ENCODE measurements at places on chromosomes 6 and 20. TPM values are rescaled to one million over a fixed set of nuclear protein-coding genes. Genes with fewer than 3 reads are reported as not detected.

Gene SLC17A3
- not detected for total RNA-seq

Gene FLRT3
- total RNA-seq: 36.6 TPM

Gene FOXQ1
- 78.0 TPM for total RNA-seq

DNA sequence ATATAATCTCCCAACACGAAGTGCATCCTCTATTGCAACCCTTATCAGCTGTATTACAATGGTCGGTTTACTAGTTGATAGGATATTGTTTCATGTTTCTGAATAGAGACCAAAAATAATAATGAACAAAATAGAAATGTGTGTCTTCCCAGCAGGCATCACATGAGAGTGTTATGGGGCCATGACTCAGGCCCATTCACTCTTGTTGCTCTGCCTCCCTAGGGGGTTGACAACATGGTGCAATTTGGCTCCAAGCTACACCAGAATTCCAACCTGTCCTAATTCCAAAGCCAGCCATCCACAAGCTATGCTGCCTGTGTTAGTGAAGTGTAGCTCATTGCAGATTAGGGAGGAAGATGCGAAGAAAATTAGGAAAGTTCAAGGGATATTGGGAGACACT, 13.1 kb upstream of the SAYSD1 start:
- no peak for DNase-seq

- DNase-seq: no peak
Observed at GRCh38 chr6:7431313-7431673, 41.7 kb downstream of the RIOK1 start.

GRCh38 chr20:63896264-63897105, 1.6 kb downstream of the DNAJC5 start:
- DNase-seq: no peak

DNA sequence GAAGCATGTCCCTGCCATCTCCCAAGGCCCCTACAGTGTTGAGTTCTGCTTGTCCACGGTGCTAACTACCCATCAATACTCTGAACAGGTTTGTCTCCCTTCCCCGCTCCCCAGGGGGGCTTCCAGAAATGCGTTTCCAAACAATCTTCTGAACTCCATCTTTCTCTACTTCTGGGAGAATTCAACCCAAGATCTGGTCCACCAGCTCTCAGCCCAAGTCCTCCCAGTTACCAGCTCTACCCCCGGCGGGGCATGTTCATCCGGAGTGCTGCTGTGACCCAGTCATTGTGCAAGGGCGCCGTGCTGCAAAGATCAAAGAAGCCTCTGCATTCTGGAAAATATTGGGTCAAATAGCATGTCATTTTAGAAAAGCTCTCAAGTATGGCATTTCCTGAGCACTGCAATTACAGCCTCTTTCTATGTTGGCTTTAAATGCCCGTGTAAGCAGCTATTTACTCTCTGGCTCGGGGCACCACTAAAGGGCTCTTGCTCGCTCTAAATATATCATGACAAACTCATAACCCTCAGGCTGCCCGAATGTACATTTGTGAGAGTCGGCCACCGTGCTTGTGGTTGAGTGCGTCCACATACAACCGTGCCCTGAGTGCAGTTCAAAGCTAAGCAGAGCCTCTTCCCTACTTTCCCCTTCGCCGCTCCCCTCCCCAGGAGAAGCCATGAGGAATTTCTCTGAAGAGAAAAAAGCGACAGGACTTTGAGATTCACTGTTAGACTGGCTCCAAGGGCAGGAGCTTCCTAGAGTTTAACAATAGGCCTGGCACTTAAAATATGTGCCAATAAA, 71.6 kb downstream of the BANF2 start:
- no peak for DNase-seq

DNA sequence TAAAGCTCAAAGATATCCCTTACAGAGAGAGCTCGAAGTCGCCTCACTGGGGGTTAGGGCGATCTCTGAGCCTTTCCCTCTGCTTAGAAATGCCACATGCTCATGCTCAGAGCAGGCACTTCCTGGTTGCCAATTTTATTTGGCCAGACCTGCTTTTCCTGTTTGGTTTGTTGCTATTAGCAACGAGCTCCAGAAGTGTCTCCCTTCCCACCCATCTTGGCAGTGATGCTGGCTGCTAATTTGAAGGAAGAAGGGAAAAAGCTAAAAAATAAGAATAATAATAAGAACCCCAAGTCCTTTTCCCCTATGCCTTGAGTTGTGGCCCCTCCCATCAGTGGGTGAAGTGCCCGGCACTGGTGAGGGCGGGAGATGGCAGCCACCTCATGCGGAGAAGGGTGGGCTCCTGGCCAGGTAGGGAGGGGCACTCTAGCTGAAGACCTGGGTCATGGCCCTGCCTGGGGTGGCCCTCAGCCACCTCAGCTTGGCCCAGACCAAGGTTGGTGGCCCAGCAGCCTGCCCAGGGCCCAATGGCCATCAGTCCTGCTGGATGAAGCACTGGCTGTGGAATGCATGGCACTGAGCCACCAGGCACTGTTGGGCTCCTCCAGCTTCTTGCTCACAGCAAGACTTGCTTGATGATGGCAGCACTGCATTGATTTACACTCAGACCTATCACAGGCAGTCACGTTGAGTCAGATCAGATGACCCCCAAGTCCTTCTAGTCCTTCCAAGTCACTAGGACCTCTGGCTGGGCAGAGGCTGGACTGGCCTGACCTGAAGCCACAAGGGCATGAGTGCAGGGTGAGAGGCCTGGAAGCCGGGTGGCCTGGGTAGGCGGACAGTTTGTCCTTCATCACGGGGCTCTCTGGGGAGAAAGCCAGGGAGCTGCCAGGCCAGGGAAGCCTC, 79.0 kb downstream of the SYNJ2 start:
- DNase-seq: peak; percentile 89

DNA sequence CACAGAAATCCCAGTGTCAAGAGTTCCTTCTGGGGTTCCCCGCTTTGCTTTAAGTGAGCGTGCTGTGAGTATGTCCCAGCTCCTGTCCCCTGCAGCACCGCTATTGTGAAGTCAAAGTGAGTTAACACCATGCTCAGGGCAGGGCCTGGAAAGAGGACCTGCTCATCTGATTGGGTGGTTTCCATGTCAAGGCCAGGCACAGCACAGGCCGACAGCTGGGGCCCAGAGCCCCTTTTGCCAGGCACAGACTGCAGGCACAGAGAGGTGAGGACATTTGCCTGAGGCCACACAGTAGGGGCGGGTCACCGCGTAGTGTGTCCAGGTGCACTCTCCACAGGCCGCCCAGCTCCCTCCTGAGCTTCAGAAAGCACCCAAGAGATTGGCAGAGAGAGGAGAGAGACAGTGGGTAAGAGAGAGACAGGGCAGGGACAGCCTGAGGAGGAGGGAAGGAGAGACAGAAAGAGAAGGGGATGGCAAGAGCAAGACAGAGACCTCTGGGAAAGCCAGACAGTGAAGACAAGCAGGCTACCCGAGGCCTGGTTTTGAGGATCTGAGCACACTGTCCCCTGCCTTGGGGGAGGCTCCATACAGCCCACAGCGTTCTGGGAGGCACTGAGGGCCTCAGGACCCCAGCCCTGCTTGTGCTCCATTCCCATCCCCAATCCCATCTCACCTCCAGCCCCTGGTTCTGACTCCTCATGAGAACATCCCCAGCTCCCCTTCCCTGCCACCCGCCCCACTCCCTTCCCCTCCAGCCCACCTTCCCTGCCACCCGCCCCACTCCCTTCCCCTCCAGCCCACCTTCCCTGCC, 6.5 kb upstream of the BPIFB1 start:
- DNase-seq: no peak

DNA sequence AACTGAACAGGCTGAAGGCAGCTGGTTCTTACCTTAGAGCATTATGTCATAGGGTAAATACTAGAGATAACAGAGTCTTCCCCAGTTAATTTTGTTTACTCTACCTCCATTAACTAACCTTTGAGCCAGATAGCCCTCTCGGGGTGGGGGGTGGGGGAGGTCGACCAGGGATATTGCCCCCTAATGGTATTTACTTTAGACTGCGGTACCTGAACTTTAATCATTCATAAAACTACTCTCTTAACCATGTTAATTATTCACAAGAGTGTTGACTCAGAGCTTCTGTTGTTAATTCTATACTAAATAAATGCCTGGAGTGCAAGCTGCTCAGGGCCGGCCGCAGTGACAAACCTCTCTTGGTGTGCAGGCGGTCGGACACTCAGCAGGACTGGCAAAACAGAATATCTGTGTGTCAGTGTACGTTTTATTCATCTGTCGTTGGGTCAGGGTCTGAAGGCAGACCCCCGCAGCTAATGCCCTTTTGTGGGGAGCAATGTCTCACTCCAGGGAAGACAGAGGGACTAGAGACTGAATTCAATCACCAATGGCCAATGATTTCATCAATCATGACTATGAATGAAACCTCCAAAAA, 152.4 kb upstream of the COL21A1 start:
- no peak for DNase-seq

DNA sequence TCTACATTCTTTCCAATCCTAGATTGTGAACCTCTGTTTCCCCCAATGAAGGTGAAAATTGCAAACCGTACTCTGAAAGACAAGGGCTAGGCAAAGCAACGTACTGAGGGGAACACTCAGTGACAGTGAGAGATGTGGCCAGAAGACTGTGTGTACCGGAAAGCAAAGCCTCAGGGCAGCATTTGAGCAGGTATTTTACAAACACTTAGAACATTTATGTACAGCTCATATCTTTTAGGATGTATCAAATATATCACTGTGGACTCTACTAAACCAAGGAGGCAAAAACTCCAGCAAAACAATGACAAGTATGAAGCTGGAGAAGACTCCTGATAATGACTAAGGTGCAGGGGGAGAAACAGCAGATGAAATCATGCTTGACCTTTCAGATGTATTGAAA, 236.9 kb downstream of the FOXC1 start:
- DNase-seq: no peak

DNA sequence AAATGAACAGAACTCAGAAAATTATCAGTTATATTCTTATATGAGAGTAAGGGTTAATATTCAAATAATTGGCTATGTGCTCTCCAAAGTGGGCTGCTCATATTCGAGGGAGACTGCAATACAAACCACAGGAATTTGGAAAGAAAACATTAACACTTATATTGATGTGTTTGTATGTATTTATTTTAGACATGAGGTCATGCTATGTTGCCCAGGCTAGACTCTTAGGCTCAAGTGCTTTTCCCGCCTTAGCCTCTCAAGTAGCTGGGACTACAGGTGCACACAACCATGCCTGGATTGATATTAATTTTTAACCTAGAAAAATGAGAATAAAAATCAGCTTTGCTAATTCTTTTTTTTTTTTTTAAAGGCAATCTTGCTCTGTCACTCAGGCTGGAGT, 35.0 kb downstream of the BTBD9 start:
- DNase-seq: no peak

GRCh38 chr6:25302677-25303128, 23.5 kb downstream of the CARMIL1 start:
- no peak for DNase-seq

DNA sequence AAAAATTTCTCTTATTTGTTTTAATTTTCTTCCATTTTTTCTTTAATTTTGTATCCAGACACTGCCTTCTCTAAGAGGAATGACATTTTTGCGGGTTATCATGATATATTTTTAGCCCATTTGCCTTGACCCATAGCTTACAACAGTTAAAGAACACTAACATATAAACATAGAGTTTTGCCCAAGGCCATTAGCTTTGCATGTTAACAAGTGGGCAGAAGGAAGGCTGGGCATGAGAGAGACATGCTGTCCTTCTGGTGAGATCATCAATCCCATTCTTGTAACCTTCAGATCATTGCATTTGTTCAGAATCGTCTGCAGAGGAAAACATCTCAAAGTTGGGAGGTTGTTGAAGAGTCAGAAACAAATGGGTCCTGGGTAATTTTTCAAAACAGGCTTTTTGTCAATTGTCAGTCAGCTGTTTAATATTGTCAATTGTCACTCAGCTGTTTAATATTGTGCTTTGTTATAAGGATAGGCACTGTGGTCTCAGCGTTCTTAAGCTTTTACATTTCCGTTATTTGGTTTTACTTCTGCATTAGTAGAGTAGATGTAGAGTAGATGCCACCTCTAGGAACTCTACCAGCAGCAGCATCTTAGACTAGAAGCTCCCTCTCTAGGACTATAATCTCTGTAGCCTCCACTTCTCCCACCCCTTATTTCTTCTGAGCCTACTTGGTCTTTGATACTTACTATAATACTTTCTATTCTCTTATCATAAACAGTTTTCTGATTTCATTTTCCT, 243.1 kb downstream of the ESR1 start:
- no peak for DNase-seq

DNA sequence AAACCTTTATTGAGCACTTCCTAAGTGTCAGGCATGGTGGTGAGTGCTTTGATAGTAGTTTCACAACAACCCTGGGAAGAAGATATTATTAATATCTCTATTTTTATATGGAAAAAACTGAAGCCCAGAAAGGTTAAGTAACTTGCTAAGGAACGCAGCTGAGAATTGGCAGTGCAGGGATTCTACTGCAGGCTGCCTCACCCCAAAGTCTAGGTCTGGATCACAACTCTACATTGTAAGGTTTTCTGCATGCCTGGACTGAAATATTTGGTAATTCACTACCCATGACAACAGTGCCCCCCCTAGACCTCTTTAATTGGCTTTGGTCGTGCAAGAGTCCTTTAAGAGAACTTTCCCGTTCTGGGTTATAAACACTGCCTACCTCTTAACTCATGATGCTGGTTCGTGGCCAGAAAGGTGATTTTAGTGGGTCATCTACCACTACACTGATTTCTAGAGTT, 67.1 kb upstream of the KCNQ5 start:
- no peak for DNase-seq

GRCh38 chr6:119077643-119078375, 655 bp downstream of the FAM184A start:
- DNase-seq: peak; percentile 81

GRCh38 chr6:93644611-93645010, 225.3 kb upstream of the EPHA7 start:
- DNase-seq: no peak

DNA sequence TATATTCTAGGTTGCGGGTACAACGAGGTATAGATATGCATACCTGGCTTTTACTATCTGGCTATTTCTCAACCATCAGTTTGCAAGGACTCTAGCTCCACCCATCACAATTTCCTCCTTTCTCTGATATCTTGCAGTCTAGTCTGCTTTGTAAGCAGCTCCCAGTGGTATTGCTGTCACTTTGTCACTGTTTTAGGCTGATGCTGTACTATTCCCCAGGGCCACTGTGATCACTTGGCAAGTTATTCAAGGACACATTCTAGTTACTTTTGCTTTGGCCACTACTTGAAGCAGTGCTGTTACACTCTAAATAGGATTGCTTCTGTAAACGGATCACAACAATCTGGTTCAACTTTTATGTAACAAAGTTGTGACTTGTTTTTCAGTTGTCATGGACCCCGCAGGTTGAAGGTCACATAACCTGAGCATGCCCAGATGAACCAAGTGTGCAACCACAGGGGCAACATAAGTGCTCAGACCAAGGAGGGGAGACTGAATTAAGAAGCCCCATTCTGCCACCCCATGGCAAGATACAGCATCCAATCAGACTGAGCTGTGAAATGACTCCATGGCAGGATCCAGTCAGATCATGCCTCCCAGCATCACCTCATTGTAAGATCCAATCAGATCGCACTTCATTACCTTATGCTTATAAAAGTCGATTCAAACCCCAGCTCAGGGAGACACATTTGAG, 588.4 kb upstream of the CITED2 start:
- no peak for DNase-seq

- DNase-seq: no peak
Observed at GRCh38 chr6:121584586-121585369, 149.3 kb downstream of the GJA1 start.
